Activated CD4-positive, alpha-beta T cell treated with anti-CD3 and anti-CD28 coated beads, Interleukin-2, amount 50 U/mL, for 24 hours (primary cell): ENCODE measurements at places on chromosomes 12 and 14.

- DNase-seq = no peak
Observed at GRCh38 chr12:96359328-96359727, 40.9 kb downstream of the CDK17 start.

DNA sequence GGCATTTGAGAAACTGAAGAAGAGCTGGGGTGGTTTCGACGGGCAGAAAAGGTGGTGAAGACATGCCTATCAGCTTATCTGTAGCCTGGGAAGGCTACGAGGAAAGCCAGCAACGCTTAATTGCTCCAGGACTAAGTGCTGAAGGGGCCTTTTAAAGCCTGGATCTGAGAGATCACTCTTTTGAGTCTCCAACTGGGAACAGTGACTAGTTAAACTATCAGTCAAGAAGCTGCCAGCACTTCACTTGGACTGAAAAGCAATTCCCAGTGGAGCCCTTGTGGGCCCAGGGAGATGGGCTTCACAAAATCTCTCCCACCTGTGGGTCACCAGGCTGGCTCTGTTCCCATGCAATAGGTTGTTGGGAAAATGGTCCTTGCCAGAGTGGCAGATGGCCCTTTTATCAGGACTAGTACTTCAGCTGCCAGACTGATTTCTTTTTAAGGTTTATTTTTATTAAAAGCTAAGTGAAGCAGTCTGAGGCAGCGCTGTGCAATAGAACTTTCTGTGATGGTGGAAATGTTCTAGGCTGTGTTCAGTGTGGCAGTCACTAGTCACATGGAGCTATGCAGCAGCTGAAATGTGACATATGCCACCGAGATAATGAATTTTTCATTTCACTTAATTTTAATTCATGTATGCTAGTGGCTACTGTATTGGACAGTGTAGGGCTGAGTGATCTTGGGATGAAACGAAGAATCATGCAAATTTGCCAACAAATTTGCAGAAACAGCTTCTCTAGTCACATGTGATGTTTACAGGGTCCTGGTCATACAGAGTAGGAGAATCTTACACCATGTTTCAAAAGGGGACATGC lies 276.8 kb downstream of the PCNX1 start:
- DNase-seq = no peak

DNA sequence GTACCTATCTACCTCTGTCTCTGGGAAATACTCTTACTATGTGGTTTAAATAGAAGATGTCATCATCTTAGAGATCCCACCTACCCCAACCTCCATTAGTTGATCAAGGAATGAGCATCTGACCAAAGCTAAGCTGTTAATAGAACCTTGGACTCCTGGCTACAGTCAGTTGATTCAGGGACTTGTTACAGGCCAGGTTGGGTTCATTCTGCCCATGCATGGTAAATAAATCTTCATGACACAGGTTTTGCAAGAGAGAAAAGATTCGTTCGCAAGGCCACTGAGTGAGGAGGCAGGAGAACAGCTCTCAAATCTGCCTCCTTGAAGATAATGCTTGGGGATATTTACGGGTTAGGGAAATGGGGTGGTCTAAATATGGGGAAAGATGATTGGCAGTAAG lies 19.5 kb downstream of the SDR9C7 start:
- DNase-seq = no peak

GRCh38 chr12:57630891-57631433 lies 2.0 kb downstream of the B4GALNT1 start:
- no peak for DNase-seq
